ENCODE measurements at places on chromosomes 3 and 15.

GRCh38 chr3:127822682-127823425 lies 539 bp upstream of the MGLL start:
- peak; percentile 36 for DNase-seq

DNA sequence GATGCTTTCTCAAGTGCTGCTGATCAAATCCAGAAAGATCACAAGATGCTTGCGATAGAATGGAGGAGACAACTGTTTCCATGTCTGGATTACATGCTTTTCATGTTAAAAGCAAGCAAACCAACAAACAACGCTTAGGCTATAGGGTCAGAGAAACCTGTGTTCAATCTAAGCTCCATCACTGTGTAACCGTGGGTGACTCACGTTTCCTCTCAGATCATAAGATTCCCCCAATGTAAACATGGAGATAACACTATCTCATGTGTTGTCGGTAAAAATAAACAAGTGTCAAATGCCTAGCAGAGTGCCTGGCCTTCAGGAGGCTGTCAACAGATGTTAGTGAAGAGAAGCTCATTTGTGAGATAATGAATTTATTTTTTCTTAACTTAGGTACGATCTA lies 907.8 kb downstream of the NTRK3 start:
- DNase-seq, result no peak

GRCh38 chr3:142445816-142446254 lies 2.0 kb downstream of the XRN1 start:
- peak; percentile 9 for DNase-seq

DNA sequence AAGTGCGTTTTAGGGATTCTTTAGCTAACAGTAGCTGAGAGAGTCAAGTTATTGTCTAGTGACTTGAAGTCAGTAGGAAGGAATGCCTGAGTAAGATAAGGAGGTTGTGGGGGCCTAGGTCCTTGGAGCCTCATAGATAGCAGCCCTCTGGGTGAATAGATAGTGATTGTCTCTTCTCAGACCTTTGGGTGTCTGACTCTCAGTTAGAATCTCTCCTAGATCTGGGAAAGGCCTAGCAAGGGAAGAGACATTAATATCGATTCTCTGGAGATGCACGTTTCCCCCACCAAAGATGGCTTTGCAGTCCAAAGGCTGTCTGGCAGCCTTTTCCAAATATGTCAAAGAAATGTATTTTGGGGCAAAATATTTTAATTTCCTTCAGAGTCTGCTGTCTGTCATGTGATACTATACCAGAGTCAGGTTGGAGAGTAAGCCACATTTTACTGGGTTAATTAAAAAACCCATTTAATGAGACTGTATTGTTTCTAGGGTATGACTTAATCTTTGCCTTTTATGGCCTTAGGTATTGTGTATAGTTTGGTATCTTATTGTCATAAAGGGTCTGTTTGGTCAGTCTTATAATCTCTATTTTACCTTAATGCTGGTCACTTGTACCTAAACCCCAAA lies 92.2 kb downstream of the ST6GAL1 start:
- no peak for DNase-seq

DNA sequence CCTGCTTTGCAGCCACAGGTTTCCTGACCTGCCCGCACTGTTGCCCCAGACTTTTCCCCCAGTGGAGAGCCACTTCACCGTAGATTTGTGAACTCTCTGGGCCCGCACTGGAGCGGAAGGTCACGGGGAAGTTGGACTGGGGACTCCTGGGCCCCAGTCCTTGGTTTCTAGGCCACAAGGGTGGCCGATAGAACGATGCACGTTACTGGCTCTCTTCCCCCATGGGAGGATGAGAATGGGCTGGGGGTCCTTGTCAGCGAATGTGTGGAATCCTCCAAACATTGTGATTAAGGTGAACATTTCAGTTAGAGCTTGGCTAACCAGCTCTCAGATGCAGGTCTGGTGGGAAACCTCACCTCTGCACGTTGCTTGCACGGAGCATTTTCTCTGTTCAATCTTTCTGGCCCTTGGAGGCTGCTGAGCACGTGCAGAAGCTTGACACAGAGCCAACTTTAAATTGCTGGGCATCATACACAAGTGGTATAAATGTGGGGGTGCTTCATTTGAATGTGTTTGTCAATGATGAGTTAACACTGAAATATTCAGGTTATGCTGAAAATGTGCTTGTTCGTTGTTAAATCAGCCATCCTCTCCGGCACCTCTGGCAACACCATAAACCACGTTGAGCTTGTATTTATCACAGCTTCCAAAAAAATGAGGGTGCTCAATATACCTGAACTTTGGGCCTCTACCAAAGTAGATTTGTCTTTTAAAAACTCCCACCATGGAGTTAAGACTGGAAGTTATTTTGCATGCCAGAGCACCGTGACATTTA lies 976 bp downstream of the DIS3L start:
- peak; percentile 92 for DNase-seq

DNA sequence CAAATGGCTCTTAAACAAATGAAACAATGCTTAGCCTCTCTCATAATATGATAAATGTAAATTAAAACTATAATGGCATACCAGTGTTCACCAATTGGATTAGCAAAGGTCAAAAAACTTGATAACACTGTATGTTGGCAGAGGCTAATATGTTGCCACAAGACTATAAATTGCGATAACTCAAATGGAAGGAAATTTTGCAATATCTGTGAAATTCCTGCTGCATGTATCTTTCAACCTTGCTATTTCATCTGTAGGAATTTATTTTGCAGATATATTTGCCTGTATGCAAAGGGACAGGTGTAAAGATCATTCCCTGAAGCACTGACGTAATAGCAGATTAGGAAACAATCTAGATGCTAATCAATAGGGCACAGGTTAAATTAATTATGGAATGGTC lies 191.4 kb upstream of the EIF1B start:
- DNase-seq, result peak; percentile 24

DNA sequence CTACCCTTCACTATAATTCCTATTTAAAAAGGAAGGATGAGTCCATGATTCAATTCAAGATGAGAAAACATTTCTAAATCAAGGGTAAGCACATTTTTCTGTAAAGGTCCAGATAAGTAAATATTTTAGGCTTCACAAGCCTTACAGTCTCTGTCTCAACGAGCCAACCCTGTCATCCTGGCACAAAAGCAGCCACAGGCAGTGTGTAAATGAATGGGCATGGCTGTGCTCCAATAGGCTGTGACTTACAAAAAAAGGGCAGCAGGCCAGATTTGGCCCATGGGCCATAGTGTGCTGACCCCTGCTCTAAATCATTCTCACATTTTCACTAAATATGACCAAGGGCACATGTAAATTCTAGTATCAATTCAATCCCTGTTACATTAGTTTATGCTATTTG lies 200.4 kb downstream of the WNT5A start:
- peak; percentile 35 for DNase-seq

DNA sequence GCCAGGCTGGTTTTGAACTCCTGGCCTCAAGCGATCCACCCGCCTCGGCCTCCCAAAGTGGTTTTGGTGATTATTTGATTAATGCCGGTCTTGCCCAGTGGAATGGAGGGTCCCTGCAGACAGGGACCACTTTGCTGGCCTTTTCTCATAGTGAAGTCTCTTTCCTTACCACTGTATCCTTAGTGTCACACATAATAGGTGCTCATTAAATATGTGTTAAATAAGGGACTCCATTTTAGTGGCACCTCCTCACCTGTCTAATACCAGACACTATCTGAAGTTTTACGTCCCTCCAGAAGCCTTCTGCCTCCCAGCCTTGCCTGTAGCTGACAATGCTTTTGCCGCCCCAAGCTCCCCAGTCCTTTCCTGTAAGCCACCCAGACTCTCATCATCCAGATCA lies 91.3 kb downstream of the AAGAB start:
- DNase-seq, result no peak

Measured in AG10803 (cell line).